Right cardiac atrium (tissue), 5 donors: ENCODE measurements at places on chromosomes 1 and 21. TPM values are rescaled to one million over a fixed set of nuclear protein-coding genes. Genes with fewer than 3 reads are reported as not detected.

The B3GALT5 gene
- 0.09 TPM for total RNA-seq

DNA sequence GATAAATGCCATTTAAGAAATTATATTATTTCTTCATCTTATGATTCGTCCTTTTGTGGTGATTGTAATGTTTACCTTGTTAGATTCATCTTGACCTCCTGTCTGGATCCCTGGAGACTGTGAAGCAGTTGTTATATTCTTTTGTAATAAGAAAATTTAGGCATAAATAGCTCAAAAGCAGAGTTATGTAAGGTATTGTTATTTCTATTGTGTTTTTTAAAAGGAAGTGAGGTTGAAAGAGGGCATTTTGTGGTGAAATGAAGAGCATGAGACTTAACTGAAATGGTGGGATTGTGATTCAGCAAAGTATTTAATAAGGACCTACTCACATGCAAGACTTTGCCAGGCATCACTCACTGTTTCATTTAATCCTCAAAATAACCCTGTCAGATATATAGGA is 104.0 kb downstream of the PDE4B start:
- no peak for DNase-seq

The C2CD4D gene
- not detected for total RNA-seq

- peak; percentile 74 for DNase-seq
Observed at GRCh38 chr1:231192620-231193163, 30.8 kb downstream of the TRIM67 start.

DNA sequence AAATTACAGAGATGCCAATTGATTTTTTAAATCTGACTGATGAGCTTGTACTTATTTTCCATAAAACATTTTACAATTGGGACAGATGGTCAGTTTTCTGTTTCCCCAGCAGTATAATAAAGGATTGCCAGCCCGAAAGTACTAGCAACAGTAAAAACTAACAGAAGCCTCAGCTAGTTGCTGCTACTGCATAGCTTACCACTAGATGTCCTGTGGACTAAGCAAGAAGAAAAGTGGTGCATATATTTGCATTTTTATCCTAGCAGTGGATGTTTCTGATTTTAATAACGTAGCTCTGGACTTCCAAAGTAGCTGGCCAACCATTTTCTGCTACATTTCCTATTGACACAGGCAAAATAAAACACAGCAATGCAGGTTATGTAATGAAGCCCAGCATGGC is 241.5 kb downstream of the BARHL2 start:
- DNase-seq: no peak

The ODF2L gene
- total RNA-seq: 17.1 TPM

- DNase-seq: no peak
Observed at GRCh38 chr1:69648486-69648885, 80.8 kb downstream of the LRRC7 start.
